ENCODE measurements at places on chromosomes 12 and 14.
A peak's percentile ranks its signal among the peaks of the same experiment; 100 is the strongest.

DNA sequence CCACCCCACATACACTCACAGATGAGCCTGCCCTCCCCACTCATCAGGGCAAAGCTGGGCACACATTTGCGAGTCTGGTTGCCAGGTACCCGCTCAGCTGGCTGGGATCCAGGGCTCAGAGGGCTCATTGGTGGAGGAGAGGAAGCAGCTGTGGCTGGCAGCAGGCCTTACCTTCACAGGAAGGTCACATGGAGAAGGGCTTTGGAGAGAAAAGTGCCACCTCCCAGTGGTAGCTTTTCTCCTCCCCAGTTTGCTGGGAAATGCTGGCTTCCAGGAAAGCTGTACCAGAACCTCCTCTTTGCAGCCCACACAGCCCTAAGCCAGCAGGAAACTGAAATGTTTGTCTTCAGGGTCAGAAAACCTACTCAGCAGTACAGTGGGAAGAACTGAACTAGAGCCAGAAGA, 55.6 kb downstream of the LGMN start:
- DNase-seq, result peak; percentile 95

DNA sequence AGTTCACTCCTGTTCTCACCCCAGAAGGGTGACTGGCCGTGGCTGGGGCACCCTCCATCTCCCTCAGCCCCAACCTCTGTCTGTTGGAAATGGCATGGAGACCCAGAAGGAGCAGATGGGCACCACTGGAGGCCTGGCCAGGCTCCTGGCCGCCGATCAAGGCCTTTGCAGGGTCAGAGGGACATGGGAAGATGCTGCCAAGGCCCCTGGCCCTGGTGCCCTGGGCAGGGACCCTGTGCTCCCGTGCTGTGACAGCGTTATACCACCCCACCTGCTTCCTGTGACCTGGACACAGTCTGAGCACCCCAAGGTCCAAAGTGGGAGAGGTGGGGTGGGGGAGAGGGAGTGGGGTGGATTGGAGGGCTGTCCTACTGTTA, 3.5 kb downstream of the INF2 start:
- no peak for DNase-seq

GRCh38 chr12:80086025-80086424, 13.3 kb upstream of the OTOGL start:
- DNase-seq, result no peak

DNA sequence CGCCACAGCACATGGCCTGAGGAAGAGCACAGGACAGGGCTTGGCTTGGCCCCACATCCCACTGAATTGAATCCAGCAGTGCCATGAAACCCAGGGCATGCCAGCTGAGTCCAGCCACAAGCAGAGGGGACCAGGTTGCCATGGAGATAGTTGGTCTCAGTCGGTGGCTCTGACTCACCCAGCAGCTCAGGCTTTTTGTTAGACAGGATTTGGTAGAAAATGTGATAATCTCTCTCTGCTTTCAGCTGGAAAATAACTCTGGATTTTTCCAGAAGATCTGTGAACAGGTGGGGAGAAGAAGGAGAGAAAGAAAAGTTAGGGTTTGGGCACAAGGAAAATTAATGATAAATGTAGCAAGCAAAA, 4.8 kb downstream of the MYH7 start:
- DNase-seq, result no peak

- DNase-seq, result no peak
Measured at GRCh38 chr14:68774771-68775613, 17.9 kb downstream of the ZFP36L1 start.

GRCh38 chr14:47220096-47220495, 455.3 kb downstream of the MDGA2 start:
- DNase-seq, result no peak

- no peak for DNase-seq
Measured at GRCh38 chr14:61518403-61518802, 176.9 kb upstream of the HIF1A start.

DNA sequence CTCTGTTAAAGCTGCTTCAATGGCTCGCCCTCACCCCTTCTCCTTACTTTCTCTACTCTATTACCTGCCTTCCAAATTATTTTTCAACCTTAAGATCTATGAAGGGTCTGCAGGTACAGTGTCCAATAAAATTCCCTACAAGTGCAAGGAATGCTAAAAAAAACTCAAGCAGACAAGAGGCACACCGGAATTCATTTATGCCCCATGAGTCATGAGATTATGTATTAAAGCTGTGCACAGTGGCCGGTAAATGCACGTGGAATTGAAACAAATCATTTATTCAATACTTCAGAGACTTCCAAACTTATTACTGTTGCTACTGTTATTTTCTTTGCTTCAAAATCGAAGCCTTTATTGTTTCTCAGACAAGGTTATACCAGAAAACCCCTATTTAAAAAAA, 68.4 kb downstream of the ST8SIA1 start:
- no peak for DNase-seq
